ENCODE measurements at places on chromosomes 5 and 9.
A peak's percentile ranks its signal among the peaks of the same experiment; 100 is the strongest.

GRCh38 chr5:127967323-127967982, 116.1 kb upstream of the SLC12A2 start:
- DNase-seq, result no peak

GRCh38 chr5:1540166-1540565, 16.4 kb upstream of the LPCAT1 start:
- DNase-seq, result no peak

- DNase-seq, result no peak
Measured at GRCh38 chr9:127854184-127854806, at the start of gene ENG. ENG (minus strand) TSS chr9:127854658; CDS start chr9:127854355, 303 bp downstream.

GRCh38 chr9:74117731-74118130, 379.4 kb upstream of the RORB start:
- no peak for DNase-seq

- DNase-seq, result peak; percentile 57
Measured at GRCh38 chr5:64505769-64506566, at the start of gene RGS7BP. RGS7BP (plus strand) TSS chr5:64506015; CDS start chr5:64506625, 610 bp downstream.

GRCh38 chr5:88474574-88474973, 205.9 kb upstream of the TMEM161B start:
- DNase-seq, result no peak

All from right renal pelvis (tissue), 4 donors.